ENCODE measurements at places on chromosomes 11 and 22. TPM values are rescaled to one million over a fixed set of nuclear protein-coding genes. Genes with fewer than 3 reads are reported as not detected.

DNA sequence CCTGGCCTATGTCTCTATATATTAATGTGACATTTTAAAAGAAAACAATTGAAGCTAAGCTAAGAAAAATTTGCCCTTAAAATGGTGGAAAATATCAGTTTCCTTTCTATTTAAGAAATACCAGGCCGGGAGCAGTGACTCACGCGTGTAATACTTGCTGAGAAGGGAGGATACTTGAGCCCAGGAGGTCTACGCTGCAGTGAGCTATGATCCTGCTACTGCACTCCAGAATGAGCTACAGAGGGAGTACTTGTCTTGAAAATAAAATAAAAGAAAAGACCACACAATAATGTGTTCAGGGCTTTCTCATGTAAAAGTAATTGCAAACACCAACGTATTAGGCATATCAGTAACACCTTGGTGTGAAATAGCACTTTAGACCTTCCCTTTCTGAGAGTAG, 1.4 kb upstream of the PRSS23 start:
- no peak for DNase-seq

DNA sequence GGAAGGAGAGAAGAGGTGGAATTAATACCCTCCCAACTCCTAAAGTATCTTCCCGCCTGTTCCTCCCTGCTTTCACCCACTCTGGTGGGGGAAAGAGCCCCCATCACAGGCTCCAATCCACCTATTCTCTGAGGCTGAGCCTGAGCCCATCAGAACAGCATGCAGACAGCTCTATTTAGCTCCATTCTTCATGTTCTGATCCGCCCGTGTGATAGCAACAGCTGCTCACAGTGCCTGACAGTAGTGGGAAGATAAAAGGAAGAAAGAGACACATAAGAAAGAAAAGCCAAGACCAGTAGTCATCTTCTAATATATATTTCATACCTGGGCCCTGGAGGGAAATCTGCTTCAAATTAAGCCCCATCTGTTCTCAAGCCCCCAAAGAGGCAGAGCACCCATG, 80.3 kb upstream of the AKIP1 start:
- DNase-seq: no peak

DNA sequence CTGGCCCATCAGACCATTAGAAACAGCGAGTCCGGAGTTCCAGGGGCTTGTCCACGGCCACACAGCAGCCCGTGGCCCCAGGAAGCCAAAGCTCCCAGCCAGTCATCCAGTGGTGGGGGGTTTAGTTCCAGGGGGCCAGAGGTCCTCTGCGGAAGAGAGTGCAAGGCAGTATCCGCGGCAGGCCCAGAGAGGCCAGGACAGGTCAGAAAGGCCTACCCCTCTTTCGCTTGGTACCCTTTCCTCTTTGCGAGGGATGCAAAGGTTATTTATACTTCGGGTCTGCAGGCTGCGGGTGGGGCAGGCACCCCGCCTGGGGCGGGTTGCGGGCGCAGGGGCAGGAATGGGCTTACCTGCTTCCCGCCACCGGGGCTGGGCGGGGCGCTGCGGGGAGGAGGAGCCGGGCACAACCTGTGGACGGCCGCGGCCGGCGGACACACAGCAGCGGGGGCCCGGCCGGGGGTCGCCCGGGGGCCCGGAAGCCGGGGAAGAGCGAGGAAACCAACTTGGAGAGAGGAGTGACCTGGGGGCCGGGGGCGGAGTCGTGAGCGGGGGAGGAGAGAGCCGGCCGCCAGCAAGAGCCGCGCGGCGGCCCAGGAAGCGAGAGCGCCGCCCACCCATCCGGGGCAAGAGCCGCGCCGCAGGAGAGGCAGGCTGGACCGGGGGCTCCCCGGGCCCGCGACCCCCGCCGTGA, at the start of gene SH3BP1:
TSS of gene SH3BP1 (plus strand) at position 600 of the 691 bp plus-strand sequence. CDS start 119 bp downstream, outside the sequence.
- DNase-seq: peak; percentile 77

GRCh38 chr11:118699506-118700220, 20.2 kb upstream of the TREH start:
- no peak for DNase-seq

DNA sequence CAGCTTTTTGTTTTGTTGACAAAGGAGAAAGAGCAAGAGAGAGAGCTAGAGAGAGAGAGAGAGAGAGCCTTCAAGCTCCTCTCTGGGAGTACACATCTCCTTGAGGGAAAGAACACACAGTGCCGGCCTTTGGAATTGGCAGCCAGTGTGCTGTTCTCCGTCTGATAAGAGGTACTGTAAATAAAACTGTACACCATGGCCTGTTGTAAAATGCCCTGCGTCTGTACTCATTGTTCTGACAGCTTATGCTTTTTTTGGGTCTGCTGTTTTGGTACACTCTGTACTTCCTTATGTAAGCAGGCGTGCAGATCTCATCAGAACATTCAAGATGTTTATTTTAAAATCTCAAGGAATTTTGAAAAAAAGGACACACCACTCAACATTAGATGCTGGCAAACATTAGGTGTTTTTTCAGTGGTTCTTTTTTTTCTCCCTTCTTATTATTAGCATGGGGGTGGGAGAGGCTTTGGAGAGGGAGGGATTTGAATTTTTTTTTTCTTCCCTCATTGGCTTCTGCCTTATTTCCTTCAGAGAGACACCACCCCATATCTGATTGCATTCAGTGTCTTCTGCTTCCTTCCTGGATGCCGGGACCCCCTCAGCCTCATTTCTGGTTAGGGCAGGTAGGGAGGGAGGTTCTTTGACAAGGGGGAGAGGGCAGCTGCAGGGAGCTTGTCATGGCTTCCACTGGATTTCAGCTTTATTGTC, 116.8 kb upstream of the NNMT start:
- DNase-seq: peak; percentile 89

- no peak for DNase-seq
Observed at GRCh38 chr11:13134066-13134465, 125.0 kb downstream of the RASSF10 start.

- DNase-seq: no peak
Observed at GRCh38 chr11:119533462-119533861, 110.5 kb upstream of the THY1 start.

GRCh38 chr22:47432683-47433082, 670.2 kb downstream of the TBC1D22A start:
- DNase-seq: no peak

GRCh38 chr11:59053387-59053786, 32.7 kb upstream of the GLYATL1B start:
- peak; percentile 78 for DNase-seq

DNA sequence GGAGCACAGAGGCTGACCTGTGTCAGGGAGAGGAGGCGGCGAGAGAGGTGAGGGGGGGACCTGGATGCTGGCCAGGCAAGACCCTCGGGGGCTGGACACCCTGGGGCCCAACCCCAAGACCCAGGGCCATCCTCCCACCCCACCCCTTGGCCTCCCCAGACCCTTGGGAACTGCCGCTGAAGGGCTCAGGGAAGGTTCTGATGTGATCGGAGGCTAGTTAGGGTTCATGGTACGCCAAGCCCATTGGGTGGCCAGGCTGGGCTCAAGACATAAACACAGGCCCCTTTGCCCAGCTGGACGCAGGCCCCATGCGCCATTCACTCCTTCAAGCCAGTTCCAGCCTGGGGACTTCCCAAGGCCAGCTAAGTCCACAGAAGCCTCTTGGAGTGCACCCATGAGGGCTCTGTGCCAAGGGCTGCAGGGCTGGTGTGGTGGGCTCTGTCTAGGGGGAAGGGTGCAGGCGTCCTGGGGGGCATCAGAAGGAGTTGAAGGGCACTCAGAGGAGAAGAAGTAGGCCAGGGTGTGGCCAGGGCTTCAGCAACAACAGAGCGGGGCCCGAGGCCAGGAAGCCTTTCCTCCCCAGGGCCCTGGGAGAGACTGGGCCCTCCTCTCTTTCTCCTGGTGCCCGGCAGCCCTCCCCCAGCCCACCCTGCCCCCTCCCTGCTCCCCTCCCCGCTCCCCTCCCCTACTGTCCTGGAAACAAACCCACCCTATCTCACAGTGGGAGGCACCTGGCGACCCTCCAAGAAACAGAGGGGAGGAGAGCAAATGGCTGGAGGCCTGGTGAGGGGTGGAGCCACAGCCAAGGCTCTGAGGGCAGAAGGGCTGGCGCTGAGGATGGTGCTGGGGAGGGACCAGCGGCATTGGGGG, 12.9 kb downstream of the TSPAN32 start:
- DNase-seq: peak; percentile 94

DNA sequence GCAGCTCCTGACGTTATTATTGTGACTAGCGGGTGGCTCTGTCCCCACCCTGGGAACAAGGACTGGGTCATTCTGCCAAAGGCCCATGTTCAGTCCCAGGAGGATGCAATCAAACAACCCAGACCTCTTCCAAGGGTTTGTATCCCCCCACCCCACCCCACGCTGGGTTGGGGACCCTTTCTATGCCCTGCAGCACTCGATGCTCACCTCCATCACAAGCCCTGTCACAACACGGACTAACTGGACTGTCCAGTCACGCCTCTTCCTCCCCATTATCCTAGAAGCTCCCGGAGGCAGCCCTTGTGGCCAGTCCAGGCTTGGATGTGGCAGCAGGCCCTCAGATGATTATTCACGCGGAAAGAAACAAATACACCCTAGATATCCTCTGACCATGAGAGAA, 3.7 kb downstream of the SHANK2 start:
- DNase-seq: no peak

DNA sequence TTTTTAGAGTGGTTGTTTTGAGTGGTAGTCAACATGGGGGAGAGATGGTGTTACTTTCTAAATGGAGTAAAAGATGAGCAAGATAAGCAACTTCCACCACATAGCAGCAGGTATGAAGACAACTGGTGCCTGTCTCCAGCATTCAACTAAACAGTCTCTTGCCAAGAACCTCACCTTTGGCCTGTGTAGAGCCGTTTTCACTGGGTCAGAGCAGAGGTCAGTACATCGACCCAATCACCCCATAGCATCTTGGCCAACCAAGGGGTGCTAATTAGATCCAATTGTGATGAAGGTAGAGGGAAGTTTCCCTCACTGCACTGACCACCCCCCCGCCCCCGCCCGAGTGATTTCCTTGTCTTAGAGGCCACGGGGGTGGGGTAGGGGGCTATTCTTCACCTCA, 188.2 kb downstream of the BLID start:
- no peak for DNase-seq

- no peak for DNase-seq
Observed at GRCh38 chr11:110762590-110762989, 50.4 kb upstream of the ARHGAP20 start.

- no peak for DNase-seq
Observed at GRCh38 chr11:126926376-126926791, 74.2 kb downstream of the KIRREL3 start.

DNA sequence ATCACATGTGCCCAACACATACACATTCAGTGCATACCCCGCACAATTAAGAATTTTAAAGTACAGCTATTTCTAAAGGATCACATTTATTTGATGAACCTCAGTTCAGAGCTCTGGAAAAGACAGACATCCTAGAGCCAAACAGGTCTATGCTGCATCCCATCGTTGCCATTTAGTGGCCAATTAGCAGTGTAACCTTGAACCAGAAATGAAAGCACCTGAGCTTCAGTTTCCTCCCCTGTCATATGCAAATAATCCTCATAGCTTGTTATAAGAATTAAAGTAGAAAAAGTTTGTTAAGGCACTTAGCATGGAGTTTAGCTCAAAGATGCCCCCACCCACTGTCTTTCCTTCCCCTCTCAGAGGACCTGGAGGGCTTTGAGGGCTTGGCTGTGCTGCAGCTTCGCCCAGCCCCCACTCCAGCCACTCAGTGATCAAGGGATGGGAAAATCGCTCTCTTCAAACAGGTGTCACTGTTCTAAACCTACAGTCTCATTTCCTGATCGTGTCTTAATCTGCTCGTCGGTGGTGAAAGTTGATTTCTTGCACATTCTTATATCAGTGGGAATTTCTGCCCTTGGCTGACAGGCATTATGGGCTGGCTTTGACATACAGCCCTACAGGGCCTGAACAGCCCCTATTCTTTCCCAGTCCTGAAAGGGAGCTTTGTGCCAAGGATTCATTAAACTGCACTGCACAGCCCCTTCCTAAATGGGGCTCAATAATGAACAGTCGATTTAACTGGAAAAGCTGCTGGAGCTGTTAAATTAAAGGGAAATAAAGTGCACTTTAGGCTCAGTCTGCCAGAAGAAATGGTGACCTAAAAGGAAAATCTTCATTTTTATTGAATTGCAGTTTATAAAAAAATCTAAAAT, 23.3 kb upstream of the FAM181B start:
- DNase-seq: peak; percentile 20

- DNase-seq: no peak
Observed at GRCh38 chr11:114610550-114610949, 15.0 kb upstream of the NXPE4 start.

DNA sequence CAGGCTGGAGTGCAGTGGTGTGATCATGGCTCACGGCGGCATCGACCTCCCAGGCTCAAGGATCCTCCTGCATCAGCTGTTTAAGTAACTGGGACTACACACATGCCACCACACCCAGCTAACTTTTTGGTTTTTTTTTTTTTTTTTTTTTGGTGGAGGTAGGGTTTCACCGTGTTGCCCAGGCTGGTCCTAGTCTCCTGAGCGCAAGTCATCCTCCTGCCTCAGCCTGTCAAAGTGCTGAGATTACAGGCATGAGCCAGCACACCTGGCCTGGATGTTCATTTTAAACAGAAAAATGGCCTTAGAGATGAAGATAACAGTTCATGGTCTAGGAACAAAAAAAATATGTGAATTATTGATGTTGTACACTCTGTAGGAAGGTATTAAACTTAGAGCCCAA, 13.6 kb upstream of the SLC25A18 start:
- no peak for DNase-seq

DNA sequence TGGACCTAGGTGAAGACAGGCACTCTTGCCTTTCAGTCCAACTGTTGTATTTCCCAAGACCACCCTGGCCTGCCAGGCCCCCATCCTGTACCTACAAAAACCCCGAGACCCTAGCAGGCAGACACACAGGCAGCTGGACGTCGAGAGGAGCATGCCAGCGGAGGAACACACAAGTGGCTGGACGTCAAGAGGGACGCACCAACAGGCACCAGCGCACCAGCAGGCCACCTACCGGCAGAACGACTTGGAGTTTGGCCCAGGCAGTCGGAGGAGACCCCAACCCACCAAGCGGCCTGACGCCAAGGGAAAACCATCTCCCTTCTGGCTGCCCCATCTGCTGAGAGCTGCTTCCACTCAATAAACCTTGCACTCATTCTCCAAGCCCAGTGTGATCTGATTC, 1883.4 kb upstream of the RAG2 start:
- peak; percentile 44 for DNase-seq

The RTN4R gene
- 1.2 TPM for total RNA-seq

The MS4A4E gene
- total RNA-seq: 1.3 TPM

The OR4A16 gene
- total RNA-seq: not detected

The CELSR1 gene
- total RNA-seq: 8.4 TPM

The SLC22A8 gene
- not detected for total RNA-seq

The C11orf52 gene
- 1.9 TPM for total RNA-seq

The KCTD21 gene
- total RNA-seq: 10.6 TPM

The ACRV1 gene
- not detected for total RNA-seq

The KREMEN1 gene
- 48.8 TPM for total RNA-seq

The ELMOD1 gene
- total RNA-seq: 0.41 TPM

The IRAG1 gene
- 5.9 TPM for total RNA-seq

The PTPRJ gene
- total RNA-seq: 7.2 TPM

The PICALM gene
- 126 TPM for total RNA-seq

The MB gene
- 17,829 TPM for total RNA-seq

The ELFN2 gene
- 0.22 TPM for total RNA-seq

The CALCA gene
- not detected for total RNA-seq
